ENCODE measurements at places on chromosomes 4 and X.

DNA sequence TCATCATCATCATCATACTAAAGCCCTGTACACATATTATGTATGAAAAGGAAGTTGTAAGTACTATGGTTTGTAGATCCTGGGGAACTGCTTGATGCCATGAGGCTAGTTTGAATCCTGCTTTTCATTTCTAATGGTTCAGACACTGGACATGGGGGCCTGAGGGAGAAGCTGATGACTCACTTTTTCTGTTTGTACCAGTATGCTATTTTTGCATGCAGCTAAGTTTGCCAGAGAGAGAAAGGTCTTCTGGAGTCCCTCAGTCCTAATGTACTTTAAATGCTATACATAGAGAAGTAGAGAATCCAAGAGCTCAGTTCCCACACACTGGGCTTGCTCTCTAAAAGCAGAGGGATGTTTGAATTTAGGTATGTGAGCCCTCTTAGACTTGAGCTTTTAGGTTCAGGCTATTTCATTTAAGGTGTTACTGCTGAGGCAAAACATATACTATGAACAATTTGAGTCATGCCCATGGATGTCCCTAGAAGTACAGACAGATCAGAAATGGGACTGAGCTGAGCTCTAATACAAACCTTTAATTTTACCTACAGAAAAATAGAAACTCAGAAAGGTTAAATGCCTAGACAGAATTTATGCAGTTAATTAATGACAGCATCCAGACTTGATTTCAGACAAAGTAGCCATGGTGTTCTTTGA, 17.6 kb upstream of the HS3ST1 start:
- DNase-seq = no peak

DNA sequence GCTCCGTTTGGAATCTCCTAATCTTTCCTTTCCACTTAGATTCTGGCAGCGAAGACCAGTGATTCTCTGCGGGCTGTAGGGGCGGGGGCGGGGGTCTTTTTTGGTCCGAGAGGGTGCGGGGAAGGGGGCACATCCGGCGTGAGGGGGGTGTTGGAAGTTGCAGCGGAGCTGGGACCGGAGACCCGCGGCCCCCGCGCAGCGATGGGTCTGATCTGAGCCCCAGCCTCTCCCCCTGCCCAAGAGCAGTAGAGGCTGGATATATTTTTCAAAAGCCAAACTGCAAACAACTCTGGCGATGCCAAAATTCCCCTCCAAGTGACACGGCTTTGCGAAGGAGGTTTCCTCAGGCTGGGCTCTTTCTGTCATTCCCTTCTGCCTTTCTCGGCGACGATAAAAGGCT, 355 bp downstream of the GRID2 start:
- DNase-seq = no peak

- DNase-seq = no peak
Observed at GRCh38 chr4:189278597-189279165, 662.0 kb upstream of the FRG1 start.

DNA sequence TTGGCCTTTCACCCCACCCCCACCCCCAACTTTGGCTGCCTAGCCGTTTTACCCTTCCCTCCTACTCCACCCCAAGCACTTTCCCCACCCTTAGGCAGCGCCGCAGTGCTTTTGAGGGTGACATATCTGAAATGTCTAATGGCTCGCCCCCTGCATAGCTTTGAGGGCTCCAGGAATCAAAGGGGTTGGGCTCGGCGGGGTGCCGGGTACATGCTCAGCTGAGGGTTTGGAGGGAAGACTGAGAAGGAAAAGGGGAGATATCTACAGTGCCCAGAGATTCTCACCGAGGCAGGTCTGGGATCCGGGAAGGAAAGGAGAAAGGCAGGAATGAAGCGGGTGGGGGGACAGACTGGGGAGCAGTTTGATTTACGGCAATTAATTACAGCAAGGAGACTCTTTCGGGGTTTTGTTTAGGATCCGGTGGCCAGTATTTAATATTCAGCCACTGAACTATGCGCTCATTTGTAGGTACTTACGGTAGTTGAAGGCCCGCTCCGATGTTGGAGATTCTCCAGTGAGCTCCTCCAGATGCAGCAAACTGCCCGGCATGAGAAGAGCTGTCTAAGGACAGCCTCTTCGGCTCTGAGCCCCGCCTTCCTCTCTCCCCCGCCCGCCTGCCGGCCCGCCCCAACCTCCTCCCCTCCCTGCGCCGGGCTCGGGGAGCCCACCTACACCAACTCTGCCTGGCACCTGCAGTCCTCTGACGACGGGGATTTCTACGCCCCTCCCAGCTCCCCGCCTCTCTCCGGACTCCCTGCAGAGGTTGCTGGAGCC, at the start of gene IGSF1:
Gene IGSF1 (minus strand): TSS at position 569 of the 774 bp plus-strand sequence. CDS start 2,632 bp downstream, outside the sequence.
- no peak for DNase-seq

- no peak for DNase-seq
Observed at GRCh38 chr4:56656346-56656643, 24.8 kb downstream of the HOPX start.

DNA sequence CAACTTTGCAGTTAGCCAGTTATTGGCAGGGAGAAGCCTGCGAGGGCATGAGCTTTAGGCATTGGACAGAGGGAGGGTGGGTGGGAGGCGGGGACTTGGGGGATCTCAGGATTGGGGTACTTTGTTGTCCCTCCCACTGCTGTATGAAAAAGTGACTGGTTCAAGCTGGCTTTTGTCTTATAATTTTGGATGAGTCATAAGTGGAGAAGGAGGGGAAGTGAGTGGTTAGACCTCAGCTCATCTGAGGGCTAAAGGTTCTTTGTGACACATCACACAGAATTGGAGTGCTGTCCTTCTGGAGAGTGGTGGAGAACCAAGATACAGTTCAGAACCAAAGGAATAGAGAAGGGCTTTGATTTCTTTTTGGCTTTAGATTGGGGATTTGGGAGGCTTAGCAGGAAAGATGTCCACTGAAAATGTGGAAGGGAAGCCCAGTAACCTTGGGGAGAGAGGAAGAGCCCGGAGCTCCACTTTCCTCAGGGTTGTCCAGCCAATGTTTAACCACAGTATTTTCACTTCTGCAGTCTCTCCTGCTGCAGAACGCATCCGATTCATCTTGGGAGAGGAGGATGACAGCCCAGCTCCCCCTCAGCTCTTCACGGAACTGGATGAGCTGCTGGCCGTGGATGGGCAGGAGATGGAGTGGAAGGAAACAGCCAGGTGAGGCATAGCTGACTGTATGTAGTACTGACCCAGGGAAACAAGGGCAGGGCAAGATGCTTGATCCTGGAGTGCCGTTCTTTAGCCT, at the start of gene SLC4A4:
Gene SLC4A4 (plus strand): TSS at position 175 of the 748 bp plus-strand sequence.
- DNase-seq = no peak

GRCh38 chr4:166195101-166195500, 322.1 kb downstream of the TLL1 start:
- DNase-seq = no peak

DNA sequence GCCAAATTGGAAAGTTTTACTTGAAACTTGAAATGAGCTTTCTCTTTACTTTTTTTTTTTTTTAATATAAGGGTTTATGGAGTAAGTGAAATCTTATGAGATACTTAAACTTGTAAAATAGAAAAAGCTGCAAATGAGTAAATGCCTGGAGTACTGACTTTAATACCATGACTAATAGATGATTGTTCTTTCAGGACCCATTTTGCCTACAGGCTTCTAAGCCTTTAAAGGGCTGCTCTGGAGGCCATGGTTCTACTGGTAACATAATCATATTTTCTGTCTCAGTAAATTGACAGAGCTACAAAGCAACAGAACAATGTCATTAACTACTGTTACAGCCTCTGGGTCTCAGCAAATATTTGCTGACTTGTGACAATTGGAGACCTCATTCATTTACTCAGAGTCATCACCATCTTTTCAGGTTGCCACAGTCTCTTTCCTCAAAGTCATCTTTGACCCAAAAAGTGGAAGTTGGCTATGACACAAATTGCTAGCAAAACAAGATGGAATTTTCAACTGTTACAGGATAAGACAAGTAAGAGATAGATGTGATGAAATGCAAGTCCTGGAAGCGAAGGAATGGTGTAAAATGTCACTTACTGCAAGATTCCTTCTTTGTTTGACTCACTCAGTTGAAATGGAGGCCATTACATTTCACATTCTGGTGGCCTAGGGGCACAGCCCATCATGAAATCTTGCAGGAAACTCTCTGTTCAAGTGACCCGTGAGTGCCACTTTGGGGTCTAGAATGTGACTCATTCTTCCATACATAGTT, 132.7 kb downstream of the BTC start:
- DNase-seq = no peak

DNA sequence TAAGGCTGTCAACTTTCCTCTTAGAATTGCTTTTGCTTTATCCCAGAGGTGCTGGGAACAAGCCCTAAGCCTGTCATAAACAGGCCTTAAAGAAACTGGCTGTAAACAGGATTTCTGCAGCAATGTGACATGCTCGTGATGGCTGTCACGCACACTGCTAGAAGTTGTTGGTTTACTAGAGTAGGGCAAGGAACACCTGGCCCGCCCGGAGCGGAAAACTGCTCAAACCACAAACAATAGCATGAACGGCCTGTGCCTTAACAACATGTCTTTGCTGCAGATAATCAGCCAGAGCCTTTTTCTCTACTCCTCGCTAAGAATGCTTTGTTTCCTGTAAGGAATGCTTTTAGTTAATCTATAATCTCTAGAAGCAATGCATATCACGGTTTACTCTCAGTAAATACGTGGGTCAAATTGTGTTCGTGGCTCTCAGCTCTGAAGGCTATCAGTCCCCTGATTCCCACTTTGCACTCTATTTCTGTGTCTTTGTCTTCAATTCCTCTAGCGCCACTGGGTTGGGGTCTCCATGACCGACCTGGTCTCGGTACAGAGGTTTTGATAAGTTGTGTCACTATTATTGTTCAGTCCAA, 318.3 kb downstream of the GLUD2 start:
- DNase-seq = no peak

DNA sequence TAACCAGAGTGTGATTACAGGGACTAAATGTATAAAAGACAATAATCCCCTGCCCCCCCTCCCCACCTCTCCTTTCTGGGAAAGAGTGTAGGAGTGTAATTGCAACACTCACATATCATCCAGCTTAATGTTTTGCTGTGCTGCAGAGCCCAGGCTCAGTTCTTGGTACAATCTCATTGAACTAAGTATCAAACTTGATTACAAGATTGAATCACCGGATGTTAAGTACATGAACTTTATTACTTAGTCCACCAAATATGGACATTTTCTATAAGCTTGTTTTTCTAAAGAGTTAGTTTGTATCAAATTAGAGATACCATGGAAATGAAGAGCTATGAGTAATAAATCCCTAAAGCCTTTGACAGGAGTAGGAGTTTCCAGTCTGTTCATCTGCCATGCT, 559.1 kb downstream of the ZNF674 start:
- DNase-seq = no peak

GRCh38 chr4:23828020-23828715, 61.7 kb downstream of the PPARGC1A start:
- DNase-seq = no peak

- no peak for DNase-seq
Observed at GRCh38 chr4:876780-877179, 50.9 kb upstream of the CPLX1 start.

DNA sequence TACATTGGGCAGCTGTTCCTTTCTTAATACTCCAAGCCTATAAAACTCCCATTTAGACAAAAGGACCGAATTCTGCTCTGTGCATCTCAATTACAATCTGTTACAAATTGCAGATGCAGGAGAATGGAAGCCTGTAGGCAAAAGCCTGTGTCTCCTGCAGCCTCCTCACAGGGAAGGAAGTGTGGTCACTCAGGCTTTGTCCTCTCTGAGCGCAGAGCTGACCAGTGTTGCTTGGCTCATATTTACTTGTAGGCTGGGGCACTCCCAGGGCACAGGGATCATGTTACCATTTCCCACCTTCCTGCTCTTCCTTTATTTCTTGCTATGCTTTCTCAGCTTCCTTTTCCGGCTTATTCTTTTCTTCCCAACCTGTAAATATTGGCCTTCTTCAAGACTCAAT, 15.7 kb downstream of the SUPT20HL2 start:
- no peak for DNase-seq

GRCh38 chr4:156137679-156138473, 184.2 kb upstream of the CTSO start:
- no peak for DNase-seq

- no peak for DNase-seq
Observed at GRCh38 chr4:177861551-177862094, 419.4 kb upstream of the AGA start.

DNA sequence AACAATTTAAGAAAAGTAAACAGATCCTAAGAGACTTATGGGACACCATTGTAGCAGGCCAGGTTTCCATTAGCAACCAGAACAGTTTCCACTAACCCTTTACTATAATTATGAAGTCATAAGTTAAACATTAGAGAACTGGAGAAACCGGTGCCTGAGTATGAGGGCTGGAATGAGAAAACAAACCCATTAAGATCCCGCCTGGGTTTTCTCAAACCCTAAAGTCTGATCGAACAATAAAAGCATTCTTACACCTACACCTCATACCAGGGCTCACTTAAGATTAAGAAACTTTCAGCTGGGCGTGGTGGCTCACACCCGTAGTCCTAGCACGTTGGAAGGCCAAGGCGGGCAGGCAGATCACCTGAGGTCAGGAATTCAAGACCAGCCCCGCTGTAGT, 13.7 kb upstream of the DHX15 start:
- DNase-seq = no peak

GRCh38 chrX:15930585-15930984, 76.0 kb upstream of the AP1S2 start:
- DNase-seq = no peak

DNA sequence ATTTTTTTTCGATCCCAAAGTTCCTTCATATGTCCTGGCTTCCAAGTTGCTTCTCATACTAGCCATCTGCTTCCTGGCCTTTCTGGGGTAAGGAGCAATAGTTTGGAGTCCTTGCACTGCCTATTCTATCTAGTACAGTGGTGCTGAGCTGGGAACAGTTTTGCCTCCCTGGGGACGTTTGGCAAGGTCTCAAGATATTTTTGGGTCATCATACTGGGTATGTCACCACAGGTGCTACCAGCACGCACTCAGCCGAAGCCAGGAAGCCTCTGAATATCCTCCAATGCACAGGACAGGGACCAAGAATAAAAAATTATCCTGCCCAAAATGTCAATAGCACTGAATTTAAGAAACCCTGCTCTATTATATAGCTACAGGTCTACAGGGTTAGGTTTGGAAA, 35.4 kb upstream of the TMSB15B start:
- no peak for DNase-seq

DNA sequence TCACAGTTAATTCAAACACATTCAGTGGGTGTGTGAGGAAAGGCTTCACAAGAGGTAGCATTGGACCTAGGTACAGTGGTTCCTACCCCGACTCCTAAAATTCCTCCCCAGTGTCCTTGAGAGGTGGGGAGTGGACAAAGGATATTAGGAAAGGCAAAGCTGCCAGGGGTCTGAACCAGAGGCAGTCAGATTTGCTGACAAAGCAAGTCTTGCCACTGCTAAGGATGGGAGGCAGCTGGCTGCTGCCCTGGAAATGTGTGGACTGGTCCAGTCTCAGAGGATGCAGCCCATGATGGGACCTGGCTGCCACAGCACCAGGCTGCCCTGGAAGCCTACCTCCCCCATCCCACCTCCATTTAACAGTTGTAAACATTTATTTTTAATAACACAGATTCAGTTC, 4.1 kb upstream of the PHF8 start:
- no peak for DNase-seq
